ENCODE measurements at places on chromosomes 2 and 18.

GRCh38 chr2:6860296-6860695 lies 5.4 kb downstream of the CMPK2 start:
- no peak for DNase-seq

- DNase-seq: no peak
Observed at GRCh38 chr18:76720683-76721082, 101.7 kb upstream of the ZNF236 start.

DNA sequence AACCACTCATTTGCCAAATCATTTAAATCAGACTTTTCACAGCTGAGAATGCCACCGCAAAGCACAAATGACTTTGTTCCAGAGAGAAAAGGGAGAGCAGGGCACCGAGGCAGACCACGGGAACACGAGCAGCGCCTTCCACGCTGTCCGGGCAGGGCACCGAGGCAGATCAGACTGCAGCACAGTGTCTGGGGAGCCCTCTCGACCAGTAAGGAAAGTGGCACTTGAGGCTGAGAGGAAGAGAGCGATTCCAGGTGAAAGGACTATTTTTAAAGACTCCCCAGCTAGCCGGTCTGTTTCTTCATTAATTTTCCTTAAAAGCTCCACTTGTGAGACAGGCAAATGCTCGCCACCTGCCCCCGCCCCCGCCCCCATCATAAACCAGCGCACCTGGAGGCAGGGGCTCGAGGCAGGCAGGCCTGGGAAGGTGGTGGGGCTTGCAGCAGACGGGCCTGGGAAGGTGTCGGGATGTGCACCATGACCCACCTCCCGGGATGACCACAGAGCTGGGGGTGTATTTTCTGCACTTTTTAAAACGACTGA lies 80.9 kb upstream of the CTDP1 start:
- no peak for DNase-seq

GRCh38 chr18:78738076-78738690 lies 241.4 kb upstream of the SALL3 start:
- no peak for DNase-seq

- peak; percentile 83 for DNase-seq
Observed at GRCh38 chr2:216083464-216084281, 2.0 kb downstream of the TMEM169 start.
